ENCODE measurements at places on chromosomes 7 and 10.
A peak's percentile ranks its signal among the peaks of the same experiment; 100 is the strongest.

DNA sequence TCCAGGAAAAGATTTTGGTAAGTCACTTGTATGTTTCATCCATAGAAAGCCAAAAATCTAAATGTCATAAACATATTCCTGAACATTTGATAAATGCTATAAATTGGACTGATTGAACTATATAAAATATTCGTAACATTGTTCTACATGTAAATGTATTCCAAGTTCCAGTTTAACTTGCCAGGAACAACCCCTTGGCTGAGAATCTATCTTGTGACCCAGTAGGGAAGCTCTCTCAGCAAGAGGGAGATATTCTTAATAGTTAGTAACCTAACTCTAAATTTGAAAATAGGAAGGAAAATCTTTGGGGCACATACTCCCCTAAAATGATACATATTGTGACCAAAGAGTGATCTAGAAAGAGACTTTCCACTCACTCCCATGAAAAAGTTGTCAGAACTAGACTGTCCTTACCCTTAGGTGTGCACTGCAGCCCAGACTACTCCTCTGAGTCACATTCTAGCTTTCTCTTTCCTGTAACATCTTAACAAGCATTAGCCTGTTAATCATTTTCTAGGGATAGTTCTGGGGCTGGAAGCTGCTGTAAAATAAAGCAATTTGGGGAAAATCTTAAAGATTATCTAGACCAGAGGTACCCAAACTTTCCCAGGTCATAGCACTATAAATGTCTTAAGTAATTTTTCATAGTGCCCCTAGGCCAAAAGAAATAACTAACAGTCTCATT is 73.7 kb upstream of the SKAP2 start:
- DNase-seq: no peak

- no peak for DNase-seq
Observed at GRCh38 chr7:1030444-1031070, 13.8 kb upstream of the GPR146 start.

GRCh38 chr7:151762583-151763245 is 114.2 kb downstream of the PRKAG2 start:
- no peak for DNase-seq

DNA sequence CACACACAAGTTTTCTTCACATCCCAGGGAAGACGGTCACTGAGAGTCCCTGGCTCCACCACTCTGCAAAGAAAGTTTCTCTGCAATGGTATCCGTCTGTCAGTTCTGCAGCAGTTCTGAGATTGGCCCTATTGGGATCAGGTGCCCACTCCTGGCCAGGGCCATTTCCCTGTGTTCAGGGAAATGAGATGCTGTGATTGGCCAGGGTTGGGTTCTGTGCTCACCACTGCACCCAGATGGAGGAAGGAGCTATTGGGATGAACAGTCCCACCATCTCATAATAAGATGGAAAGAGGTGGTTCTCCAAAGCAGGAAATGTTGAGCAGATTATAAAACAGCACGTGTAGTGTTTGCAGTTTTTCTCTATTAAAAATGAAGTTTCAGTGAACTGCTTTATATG is 13.3 kb upstream of the PIP4K2A start:
- DNase-seq: no peak

- no peak for DNase-seq
Observed at GRCh38 chr10:36591436-36591835, 534.0 kb upstream of the ANKRD30A start.

GRCh38 chr10:103661198-103661950 is 167.9 kb downstream of the NEURL1 start:
- peak; percentile 89 for DNase-seq

- DNase-seq: no peak
Observed at GRCh38 chr10:4043897-4044665, 259.1 kb upstream of the KLF6 start.

GRCh38 chr10:75836064-75836463 is 404.6 kb downstream of the LRMDA start:
- no peak for DNase-seq

- no peak for DNase-seq
Observed at GRCh38 chr7:24784277-24784676, 27.0 kb upstream of the GSDME start.

GRCh38 chr10:88316292-88316861 is 266.7 kb downstream of the RNLS start:
- no peak for DNase-seq

GRCh38 chr7:7920481-7920880 is 48.1 kb upstream of the GLCCI1 start:
- DNase-seq: no peak

DNA sequence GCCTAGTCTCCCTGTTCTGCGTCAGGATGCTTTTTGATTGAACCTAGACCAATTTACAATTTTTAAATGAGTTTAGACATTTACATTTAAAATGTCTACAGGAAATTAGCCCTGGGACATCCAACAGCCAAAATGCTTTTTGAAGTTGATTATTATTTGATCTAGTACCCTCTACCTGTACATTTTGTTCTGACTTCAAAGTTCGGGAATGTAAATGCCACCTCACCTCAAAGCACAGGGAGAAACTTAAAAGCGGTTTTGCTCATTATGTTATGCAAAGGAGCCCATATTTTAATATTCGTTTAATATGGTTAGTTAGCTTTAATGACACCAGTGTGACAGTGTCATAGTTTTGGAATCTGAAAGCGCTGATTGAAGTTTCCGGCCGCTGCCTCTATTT is 80.1 kb upstream of the FAM204A start:
- DNase-seq: no peak

DNA sequence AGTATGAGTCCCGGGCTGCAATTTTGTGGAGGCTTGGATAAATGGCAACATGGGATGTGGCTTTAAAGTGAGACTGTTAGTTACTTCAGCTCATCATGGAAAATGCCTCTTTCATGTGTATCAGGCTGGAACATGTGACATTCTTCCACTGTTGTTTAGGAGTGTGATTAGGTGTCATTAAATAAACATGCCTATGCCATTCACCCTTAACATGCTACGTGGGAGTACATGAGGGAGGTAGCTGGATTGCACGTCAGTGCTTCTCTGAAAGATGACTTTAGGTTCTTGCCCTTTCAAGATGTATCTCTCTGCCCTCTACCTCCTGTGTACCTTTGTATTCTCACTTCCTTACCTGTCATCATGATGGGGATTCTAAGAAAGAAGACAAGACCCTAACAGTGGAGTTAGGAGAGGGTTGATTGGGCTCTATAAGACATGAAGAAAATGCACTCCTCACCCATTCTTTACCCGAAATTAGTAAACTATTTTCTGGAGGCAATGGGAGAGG is 8.9 kb downstream of the AKR1E2 start:
- no peak for DNase-seq

Data from left forelimb (tissue), 1 donor.